Fibroblast of lung (primary cell): ENCODE measurements at places on chromosomes 12 and 14.

DNA sequence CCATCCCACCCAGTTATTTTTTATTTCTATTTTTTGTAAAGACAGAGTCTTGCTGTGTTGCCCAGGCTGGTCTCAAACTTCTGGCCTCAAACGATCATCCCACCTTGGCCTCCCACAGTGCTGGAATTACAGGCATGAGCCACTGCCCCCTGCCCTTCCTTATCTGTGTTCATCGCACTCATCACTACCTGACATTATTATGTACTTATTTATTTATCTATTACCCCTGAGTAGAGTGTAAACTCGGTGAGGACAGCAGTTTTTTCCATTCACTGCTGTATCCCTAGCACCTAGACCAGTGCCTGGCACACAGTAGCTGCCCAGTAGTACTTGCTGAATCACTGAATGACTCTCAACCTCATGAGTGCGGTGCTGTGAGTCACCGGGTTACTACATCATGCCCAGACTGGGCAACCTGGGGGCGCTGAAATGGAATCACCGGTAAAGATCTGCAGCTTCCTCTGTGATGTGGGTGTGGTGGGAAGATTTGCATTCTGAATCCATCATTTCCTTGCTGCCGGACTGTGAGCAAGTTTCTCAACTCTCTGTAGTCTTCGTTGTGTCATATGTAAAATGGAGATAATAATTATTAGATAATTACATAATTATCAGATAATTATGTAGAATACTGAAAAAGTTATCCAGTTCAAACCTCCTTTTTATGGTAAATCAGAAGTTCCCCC is 81.9 kb upstream of the USP44 start:
- DNase-seq: peak; percentile 55

DNA sequence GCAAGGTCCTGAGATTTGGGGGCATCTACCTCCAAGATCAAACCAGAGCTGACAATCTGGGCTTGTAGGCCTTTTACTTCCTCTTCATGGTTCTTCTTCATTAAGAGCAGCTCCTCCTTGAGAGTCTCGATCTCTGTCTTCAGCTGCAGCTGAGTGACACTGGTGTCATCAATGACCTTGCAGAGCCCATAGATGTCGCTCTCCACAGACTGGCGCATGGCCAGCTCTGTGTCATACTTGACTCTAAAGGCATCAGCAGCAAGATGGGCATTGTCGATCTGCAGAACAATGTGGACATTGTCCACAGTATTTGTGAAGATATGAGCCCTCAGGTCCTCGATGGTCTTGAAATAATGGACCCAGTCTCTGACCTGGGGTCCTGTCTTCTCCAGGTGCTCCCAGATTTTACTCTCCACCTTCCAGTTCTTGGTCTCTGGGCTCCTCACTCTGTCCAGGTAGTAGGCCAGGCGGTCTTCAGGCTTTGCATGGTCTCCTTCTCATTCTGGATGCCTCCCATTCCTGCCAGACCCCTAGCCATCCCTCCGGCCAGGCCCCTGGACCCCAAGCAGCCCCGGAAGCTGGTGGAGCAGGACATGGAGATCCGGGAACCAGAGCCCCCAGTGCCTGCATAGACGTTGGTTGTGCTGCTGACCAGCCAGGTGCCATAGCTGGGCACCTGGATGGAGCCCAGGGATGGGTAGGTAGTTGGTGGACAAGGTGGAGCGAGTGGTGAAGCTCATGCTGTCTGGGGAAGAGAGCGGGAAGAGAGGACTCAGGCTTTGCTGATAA is 141.0 kb downstream of the MSRB3 start:
- no peak for DNase-seq

DNA sequence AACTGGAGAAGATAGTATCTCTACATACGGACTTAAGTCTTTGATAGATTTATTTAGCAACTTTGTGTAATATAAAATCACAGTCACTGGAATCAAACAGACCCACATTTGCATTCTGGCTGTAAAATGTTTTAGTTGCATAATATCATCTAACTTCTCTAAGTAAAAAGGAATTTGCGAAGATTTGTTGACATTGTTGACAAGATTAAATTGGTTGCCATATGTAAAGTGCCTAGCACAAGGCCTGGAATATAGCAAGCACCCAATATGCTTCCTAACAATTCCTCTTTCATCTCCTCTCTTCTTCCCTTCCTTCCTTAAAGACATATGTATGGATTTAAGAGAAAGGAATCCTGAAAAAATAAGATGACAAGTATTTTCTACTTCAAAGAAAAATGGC is 295.4 kb upstream of the PPFIA2 start:
- DNase-seq: no peak

GRCh38 chr14:34300882-34301734 is 160.9 kb downstream of the SPTSSA start:
- DNase-seq: peak; percentile 48

- DNase-seq: no peak
Observed at GRCh38 chr14:100675699-100676684, 50.7 kb upstream of the DLK1 start.
